Activated CD4-positive, alpha-beta memory T cell treated with anti-CD3 and anti-CD28 coated beads for 36 hours (primary cell): ENCODE measurements at places on chromosomes 3 and 15. TPM values are rescaled to one million over a fixed set of nuclear protein-coding genes. Genes with fewer than 3 reads are reported as not detected.

DNA sequence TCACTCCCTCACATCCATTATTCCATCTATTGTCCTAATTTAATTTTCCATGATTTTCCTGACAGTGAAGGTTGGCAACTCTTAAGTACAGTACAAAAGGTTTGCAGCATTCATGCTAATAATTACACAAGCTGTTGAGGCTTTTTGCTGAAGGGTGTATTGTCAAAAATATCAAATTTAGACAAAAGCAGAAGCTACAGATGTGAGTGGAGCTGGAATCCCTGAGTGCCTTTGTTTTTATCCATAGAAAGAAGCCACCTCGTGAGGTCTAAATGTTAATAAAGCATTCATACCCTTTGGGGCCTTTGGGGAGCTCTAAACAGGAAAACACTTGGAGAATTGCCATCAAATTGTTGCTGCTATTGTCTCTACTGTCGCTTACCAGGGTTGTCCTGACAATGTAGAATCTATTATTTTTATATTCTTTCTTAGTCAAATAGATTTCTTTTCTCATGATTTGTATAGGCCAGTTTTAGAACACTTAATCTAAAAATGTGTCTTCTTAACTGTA, 185.8 kb upstream of the ROBO1 start:
- no peak overlapping the region for H3K27ac ChIP-seq
- H3K4me1 ChIP-seq, result no peaks in the 10 kb centered on the region

GRCh38 chr3:115448851-115449250, 174.5 kb upstream of the GAP43 start:
- no peak overlapping the region for H3K4me3 ChIP-seq
- no peaks in the 10 kb centered on the region for H3K27me3 ChIP-seq
- H3K36me3 ChIP-seq, result no peaks in the 10 kb centered on the region

Gene CADPS
- not detected for total RNA-seq

Gene SERPINI2
- not detected for total RNA-seq

Gene SENP7
- 18.4 TPM for total RNA-seq

- no peaks in the 10 kb centered on the region for H3K27me3 ChIP-seq
- H3K4me3 ChIP-seq, result no peak overlapping the region
- H3K4me1 ChIP-seq, result no peaks in the 10 kb centered on the region
- DNase-seq, result no peak
- H3K36me3 ChIP-seq, result no peaks in the 10 kb centered on the region
Observed at GRCh38 chr3:56096999-56097398, 371.3 kb downstream of the ERC2 start.
